NCI-H1417 treated with DMSO at 0.1 percent for 48 hours (cell line): ENCODE measurements at places on chromosomes 6 and 20.

GRCh38 chr6:50823094-50823920 lies 4.6 kb downstream of the TFAP2B start:
- no peak for DNase-seq

DNA sequence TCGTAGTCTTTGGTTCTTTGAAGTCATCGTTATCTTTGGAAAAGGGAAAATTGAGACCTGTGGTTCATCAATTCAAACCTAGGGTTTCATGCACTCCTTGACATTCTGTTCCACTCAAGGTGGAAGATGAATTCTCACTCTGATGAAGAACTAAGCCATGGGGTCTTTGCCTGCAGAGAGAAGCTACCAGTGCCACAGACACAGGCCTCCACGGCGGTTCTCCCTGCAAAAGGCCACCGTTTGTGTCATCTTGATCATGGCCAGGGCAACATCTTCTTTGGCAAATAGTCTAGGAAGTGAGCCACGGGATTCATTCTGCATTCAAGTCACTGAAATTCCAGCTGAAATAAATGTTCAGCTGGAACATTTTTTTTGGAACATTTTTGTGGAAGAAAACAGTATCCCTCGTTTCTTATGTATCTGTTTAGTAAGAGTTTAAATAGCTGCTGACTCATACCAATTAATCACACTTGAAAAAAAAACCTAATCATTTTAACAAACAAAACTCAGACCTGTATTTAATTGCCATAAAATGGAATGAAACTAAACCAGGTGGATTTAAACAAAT lies 206.0 kb upstream of the FOXQ1 start:
- no peak for DNase-seq

GRCh38 chr6:89610149-89610642 lies 28.4 kb downstream of the LYRM2 start:
- DNase-seq = no peak

- no peak for DNase-seq
These were observed 34.3 kb downstream of the FNDC1 start for GRCh38 chr6:159203304-159204005.

GRCh38 chr6:118914598-118914997 lies 20.4 kb downstream of the MCM9 start:
- no peak for DNase-seq

DNA sequence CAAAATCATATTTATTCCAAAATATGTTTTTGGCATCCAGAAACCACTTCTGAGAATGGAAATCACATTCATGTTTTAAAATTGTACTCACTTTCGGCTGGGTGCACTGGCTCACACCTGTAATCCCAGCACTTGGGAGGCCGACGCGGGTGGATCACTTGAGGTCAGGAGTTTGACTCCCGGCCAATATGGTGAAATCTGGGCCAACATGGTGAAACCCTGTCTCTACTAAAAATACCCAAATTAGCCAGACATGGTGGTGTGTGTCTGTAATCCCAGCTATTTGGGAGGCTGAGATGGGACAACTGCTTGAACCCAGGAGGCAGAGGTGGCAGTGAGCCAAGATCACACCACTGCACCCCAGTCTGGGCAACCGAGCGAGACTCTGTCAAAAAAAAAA lies 580.7 kb downstream of the MAFB start:
- no peak for DNase-seq

GRCh38 chr6:11428895-11429294 lies 108.7 kb upstream of the TMEM170B start:
- DNase-seq = no peak

GRCh38 chr20:62642666-62643520 lies 590 bp downstream of the SLCO4A1 start:
- no peak for DNase-seq

GRCh38 chr6:141169419-141169818 lies 963.3 kb upstream of the GJE1 start:
- no peak for DNase-seq

GRCh38 chr20:63502671-63503172 lies 3.8 kb upstream of the EEF1A2 start:
- peak; percentile 80 for DNase-seq

- DNase-seq = no peak
These were observed 579.6 kb upstream of the MAN1A1 start for GRCh38 chr6:119929121-119929520.

GRCh38 chr6:98840996-98841513 lies 6.7 kb downstream of the POU3F2 start:
- DNase-seq = no peak

DNA sequence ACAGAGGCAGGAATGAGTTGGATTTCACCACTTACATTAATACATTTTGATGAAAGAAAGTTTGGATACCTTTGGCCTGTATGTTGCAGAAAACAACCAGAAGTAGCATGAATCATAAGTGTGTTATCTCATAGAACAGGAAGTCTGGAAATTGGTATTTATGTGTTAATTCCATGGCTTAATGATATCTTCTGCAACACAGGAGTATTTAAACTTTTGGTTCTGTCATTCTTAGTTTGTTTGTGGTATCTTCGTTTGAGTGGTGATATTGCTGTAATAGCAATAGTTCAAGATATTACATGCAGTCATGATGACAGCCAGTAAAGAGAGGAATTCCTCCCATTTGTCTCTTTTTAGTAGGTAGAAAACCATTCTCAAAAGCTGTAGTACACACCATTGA lies 177.3 kb downstream of the CDKAL1 start:
- DNase-seq = no peak

DNA sequence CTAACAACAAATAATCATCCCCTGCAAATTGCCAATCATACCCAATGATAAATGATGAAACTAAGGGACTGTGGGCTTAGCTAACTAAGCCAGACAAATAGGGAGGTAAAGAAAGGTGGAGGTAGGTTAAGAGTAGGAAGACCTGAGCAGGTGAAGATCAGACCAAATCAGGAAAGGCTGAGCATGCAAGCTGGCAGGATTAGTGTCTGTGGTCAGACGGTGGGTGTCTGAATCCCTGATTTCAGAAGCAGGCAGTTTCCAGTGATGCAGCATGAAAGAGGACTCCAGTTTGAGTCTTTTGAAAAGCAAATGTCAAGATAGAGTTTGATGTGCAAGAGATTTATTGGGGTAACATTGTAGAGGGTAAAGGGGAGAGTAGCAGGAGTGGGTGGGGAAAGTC lies 181.4 kb upstream of the MYLIP start:
- DNase-seq = no peak

- no peak for DNase-seq
These were observed 133.9 kb downstream of the JPH2 start for GRCh38 chr20:44053046-44053445.
